NCI-H446 treated with DMSO at 0.1 percent for 48 hours (cell line): ENCODE measurements at places on chromosomes 5 and 9.

DNA sequence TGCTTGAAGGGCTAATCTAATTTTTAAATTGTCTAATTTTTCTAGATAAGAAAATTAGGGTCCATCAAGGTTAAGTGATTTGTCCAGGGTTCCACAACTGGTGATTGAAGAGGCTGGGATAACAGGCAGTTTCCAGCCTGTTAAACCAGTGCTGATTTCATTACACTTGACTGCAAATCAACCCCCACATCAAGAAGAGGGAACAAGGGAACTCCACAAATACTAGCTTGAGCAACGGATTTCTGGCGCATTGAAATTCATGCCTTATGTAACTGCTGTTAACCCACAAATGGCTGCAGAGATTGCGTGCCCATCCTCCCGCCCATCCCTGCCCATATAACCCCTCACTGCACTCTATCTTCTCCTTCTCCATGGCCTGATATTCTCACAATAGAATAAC is 10.0 kb downstream of the PLPPR1 start:
- no peak for DNase-seq

GRCh38 chr9:103789686-103790085 is 304.4 kb upstream of the SMC2 start:
- peak; percentile 9 for DNase-seq

DNA sequence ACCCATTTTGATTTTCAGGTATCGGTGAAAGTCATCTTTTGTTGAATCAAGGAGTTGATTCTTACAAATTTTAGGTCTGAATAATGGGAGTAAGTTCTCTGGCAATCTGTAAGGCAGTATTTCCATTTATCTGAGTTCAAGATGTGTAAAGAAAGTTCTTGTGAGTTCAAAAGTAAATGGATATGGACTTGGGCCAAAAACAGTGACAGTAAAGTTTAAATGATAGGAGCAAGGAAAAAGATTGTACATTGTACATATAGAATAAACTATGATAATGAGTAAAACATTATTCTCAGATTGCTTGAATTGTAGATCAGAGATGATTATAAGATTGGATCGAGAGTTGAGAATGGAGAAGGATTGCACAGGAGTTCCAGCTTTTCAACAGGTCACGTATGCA is 329.3 kb downstream of the PJA2 start:
- DNase-seq: no peak

- no peak for DNase-seq
Measured at GRCh38 chr5:163407034-163407655, 30.2 kb upstream of the CCNG1 start.

DNA sequence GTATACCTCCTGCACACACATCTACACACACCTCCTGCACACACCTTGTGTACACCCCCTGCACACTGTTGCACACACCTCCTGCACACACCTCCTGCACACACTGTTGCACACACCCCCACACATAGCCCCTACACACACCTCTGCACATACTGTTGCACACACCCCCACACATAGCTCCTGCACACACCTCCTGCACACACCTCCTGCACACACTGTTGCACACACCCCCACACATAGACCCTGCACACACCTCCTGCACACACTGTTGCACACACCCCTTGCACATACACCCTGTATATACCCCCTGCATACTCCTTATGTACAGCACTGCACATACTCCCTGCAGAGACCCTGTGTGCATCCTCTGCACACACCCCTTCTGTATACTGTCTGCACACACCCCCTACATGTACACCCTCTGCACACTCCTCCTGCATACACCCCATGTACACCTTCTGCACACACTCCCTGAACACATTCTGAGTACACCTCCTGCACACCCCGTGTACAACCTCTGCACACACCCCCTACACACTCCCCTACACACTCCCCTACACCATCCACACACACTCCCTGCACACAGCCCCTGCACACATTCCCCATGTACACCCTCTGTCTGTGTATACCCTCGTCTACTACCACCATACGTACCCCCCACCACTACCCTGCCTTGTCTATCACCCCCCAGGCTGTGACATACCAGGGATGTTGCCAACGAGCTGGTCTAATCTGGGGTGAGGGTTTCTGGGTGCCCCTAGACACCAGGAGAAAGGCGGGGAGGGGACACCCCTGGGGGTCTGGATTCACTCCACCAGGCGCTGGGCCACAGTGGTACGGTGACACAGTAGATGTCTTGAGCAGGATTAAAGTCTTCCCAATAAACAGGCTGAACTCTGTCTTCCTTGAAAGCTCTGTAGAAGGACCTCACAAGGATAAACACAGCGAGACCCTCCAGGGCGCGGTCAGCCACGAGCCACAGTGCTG is 1.1 kb upstream of the CEP72 start:
- no peak for DNase-seq

DNA sequence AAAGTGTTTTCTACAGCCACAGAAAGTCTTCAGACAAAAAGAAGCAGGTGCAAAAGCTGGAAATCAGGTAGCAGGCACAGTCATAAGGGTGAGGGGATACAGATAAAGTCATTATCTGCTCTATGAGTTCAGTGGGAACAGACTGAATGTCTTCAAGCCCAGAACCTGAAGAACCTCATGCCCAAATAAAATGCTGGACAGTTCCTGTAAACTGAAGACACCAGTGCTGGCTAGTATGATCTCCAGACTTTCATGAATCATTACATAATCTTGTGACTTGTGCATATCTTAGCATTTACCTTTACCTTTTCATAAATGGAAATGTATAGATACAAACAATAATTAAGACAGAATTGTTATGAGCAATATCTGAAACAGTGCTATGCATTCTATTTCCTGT is 728.7 kb downstream of the DNAH5 start:
- no peak for DNase-seq

DNA sequence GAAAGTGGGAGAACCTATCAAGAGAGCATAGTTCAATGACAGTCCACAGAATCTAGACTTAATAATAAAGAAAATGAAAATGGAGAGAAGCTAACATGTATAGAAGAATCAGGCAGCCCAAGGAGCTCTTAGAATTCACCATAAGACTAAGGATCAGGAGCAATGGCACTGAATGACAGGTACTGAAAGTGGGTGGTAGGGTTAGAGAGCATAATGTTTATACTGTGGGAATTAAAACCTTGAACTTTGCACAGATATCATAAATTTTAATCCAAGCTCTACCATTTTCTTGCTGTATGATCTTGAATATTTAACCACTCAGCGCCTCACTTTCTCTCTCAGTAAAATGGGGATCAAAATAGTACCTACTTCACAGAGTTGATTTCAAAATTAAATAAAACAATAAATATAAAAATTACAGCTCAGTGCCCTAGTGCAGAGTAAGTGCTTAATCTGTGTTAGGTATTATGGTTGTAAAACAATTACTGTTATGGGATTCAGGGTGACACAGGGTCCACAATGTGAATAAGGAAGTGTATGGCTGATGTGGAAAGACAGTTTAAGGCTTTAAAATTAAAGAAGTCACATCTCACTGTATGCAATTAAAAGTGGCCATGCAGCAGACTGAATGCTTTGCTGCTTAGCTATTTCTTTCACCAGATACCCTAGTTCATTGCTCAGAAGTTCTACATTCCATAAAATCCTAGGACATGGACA is 319.8 kb downstream of the HINT1 start:
- no peak for DNase-seq

DNA sequence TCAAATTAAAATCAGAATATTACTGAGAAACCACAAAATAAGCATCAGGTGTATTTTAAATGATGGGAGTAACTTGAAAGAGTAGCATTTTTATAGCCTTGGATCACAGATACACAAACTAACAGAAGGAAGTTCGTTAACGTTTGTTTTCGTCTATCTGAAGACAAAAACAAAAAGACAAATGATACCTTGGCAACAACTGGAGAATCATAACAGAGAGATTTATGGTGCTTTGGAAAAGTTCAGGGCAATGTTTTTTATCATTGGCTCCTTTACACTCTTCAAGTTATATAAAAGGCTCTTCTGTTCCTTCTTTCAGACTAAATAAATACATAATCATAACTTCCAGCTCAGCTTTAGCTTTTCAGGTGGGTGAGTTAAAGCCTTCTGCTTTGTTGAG is 128.1 kb upstream of the VLDLR start:
- DNase-seq: no peak

- no peak for DNase-seq
Measured at GRCh38 chr5:173714551-173715428, 98.3 kb upstream of the BOD1 start.

DNA sequence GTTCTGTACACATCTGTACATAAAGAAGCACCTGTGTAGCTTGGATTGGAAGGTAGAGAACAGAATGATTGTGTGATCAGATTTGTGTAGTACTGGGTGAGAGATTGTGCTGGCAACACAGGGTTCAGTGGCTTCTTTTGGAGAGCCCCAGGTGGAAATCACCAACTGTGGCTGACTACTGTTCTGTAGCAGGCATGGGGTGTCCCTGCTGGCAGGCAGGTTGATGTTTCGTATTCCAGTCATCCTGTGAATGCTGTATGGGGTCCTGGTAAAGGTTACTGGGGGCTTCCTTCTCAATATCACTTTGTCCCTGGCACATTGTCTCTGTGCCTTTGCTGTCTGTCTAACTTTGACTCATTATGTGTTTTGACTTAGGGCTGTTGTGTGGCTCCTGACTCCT is 5.3 kb downstream of the ASPN start:
- DNase-seq: no peak

DNA sequence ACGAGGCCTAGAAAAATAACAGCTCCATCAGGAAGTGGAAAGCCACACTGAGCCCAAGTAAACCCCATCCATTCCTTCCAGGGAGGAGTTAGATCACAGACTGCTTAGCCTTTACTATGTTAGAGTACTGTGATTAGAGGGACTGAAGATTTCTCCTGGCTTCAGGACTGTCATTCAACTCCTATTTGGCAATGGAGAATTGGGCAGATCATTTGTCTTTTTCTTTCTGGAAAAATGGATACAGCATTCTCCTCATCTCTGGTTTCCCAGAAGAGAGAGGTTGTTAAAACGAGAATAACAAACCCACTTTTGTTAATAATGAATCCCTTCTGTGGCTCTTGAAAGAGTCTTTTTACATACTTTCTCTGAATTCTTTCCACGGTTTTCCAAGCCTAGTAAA is 150.4 kb downstream of the GABRB2 start:
- no peak for DNase-seq

GRCh38 chr5:87746891-87747377 is 334.2 kb upstream of the CCNH start:
- DNase-seq: no peak

GRCh38 chr5:95715799-95716461 is 15.2 kb upstream of the RHOBTB3 start:
- no peak for DNase-seq

GRCh38 chr5:98109561-98110006 is 663.9 kb upstream of the RGMB start:
- DNase-seq: no peak

- DNase-seq: no peak
Measured at GRCh38 chr9:136399176-136400037, 563 bp downstream of the SNAPC4 start.

DNA sequence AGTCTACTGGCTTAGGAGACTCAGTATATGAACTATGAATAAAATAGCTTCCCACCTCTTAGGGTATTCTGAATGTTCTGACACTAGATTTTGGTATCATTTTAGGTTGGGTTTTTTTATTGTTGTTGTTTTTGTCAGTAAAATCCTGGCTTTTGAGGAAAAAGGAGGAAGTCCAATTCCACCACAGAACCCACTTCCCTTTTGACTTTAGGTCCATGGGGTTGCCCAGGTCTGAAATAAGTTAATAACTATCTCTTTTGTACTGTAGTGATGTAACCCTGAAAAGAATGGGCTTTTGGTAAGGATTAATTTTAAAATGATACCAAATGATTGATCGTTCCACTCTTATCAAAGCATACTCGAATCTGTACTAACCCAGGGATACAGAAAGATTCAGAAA is 29.1 kb upstream of the IL12B start:
- no peak for DNase-seq

DNA sequence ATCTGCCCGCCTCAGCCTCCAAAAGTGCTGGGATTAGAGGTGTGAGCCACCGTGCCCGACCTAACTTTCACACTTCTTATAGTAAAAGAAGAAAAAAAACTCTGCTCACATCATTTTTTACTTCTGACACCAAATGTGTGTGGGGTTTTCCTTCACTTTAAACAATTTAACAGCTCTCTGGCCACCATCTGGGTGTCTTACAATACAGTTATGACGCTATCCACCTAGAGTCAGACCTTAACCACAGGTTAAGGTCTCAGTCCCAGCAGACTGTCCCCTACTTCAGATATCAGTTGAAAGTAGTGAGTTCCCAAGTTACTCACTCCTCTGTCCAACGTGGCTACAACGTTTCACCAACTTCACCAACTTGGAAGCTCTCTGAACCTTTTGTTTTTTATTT is 15.4 kb upstream of the ATP6V1G1 start:
- no peak for DNase-seq

- DNase-seq: peak; percentile 31
Measured at GRCh38 chr5:118919016-118919415, 69.3 kb downstream of the DTWD2 start.

DNA sequence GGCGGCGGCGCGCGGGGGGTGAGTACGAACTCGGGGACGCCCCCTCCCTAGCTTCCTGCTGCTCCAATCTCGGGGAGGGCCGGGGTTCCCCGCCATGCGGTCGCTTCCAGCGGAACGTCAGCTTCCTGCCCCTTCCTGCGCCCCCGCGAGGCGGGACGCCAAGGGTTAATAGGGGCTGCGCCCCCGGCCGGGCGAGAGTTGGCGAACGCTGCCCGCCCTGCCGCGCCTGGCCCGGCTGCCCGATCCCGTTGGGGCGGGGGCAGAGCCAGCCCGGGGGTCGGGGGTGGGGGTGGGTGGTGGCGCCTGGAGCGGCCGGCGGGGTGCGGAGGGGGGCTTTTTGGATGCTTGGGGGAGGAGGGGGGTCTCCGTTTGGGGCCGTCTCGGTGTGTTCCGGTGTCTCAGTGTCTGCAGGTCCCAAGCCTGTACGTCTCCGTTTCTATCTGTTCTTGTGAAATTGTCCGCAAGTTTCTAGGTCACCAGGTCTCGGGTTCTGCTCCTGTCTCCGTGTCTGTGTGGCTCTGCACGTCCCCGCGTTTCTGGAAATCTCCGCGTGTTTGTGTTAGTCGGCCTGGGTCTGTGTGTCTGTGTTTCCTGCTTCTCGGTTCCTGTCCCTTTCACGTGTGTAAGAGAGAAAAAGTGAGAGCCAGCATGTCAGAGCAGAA is 789 bp downstream of the COL27A1 start:
- DNase-seq: no peak
